ENCODE measurements at places on chromosomes 12 and 14.

- no peak for DNase-seq
Observed at GRCh38 chr12:132492522-132492921, 2.6 kb downstream of the FBRSL1 start.

DNA sequence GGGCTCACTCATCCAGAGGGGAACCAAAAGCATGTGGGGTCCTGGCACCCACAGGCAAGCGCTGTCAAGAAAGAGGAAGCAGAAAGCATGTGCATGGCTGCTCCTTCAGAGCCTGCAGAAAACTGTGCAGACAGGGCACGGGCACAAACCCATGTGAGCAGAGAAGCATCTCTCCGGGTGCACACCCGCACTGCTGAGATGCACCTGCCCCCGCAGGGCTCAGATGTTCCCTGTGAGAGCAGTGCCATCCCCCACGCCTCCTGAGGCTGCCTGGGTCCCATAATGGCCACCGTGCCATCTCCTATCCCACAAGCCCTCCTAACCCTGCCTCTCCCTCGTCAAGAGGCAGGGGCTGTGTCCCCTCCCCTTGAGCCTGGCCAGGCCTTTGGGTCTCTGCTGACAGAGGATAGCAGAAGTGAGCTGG, 32.3 kb upstream of the INF2 start:
- no peak for DNase-seq

DNA sequence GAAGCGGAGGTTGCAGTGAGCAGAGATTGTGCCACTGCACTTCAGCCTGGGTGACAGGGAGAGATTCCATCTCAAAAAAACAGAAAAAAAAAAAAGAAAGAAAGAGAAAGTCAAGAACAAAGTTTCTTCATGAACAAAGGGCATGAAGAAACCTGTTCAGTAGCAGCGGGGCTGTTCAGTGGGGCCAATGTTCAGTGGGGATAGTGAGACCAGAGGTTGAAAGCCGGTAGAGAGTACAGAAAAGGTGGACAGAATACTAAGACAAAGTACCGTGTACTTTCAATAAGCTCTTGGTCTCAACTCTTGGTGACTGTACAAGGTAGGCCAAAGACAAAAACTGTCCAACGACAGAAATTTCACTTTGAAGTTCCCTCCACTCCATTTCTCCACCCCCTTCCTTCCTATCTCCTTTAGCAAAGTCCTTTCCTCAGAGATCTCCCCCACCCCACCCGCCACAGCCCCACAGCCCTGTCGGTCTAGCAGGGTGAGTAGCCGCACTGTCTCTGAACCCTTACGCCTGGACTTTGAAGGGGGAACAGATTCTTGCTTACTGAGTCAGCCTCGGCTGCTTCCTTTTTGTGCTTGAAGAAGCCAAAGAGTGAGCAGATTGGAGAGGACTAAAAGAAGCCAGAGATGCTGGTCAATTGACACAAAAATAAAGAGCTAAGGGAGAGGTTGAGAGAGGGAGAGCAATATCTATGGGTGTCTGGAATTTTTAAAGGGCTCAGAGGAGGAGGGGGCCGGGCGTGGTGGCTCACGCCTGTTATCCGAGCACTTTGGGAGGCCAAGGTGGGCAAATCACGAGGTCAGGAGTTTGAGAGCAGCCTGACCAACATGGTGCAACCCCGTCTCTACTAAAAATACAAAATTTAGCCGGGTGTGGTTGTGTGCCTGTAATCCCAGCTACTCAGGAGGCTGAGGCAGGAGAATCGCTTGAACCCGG, 44.2 kb upstream of the FOS start:
- no peak for DNase-seq

DNA sequence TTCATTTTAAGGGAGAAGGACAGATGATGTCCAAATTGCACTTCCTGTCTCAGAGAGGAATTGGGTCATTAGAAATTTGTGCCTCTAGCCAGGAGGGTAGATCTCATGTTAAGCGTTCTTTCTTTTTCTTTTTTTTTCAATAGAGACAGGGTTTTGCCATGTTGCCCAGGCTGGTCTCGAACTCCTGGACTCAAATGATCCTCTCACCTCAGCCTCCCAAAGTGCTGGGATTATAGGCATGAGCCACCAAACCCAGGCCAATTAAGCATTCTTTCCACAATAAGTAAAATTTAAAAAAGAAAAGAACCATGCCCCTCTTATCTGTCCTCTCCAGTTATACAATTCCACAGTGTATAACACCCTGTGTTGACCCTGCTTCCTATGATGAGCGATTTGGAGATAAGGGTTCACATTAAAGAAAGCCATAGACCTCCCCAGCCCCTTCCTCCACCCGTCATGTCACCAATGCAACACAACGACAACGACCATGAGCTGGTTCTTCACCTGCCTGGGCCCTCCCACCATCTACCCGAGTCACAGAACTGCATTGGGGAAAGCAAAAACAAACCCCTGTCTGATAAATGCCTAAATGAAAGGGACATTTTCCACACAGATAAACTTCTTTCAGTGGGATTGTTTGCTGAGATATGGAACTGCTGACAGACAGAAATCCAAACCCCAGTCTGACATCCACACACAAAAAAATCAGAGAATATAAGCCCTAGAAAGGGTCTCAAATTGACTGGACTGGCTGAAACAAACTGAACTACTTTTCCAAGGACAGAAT, 37.3 kb downstream of the SSH1 start:
- DNase-seq = no peak

- no peak for DNase-seq
Observed at GRCh38 chr12:71742998-71743397, 11.7 kb upstream of the RAB21 start.

GRCh38 chr14:41449066-41449465, 157.6 kb upstream of the LRFN5 start:
- DNase-seq = no peak

- DNase-seq = no peak
Observed at GRCh38 chr14:102605029-102605428, 12.6 kb downstream of the RCOR1 start.

DNA sequence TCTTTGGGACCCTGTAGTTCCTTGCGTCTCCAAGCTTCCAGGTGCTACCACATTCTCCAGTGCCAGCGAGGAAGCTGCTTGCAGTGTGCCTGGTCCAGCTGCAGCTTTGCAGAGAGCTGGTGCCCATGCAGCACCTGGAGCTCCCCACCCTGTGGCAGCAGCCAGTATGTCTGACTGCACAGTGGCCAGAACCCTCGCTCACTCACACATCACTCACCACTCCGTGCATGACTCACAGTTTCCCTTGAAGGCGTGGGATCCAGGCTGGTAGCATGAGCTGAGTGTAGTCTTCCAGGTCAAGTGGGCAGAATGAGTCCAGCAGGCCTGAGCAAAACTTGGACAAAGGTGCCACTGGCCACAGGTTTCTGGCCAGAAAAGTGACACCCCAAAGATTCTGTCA, 33.6 kb downstream of the SDR9C7 start:
- DNase-seq = no peak

DNA sequence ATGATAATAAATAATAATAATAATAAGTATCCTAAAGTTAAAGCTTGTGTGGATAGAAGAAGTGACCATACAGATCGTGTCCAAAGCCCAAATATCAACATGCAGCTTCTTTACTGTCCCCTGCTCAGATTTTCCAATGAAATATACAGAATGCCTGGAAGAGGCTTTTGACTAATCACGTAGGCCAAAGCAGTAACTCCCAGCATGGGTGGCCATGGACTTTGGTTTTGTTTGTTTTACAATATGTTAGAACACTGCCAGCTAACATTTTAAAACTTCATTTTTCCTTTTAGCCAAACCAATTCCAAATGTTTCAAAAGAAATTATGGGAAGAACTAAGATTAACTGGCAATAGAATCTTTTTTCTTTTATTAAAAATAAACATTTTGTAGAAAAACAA, 400.0 kb upstream of the FLRT2 start:
- no peak for DNase-seq

DNA sequence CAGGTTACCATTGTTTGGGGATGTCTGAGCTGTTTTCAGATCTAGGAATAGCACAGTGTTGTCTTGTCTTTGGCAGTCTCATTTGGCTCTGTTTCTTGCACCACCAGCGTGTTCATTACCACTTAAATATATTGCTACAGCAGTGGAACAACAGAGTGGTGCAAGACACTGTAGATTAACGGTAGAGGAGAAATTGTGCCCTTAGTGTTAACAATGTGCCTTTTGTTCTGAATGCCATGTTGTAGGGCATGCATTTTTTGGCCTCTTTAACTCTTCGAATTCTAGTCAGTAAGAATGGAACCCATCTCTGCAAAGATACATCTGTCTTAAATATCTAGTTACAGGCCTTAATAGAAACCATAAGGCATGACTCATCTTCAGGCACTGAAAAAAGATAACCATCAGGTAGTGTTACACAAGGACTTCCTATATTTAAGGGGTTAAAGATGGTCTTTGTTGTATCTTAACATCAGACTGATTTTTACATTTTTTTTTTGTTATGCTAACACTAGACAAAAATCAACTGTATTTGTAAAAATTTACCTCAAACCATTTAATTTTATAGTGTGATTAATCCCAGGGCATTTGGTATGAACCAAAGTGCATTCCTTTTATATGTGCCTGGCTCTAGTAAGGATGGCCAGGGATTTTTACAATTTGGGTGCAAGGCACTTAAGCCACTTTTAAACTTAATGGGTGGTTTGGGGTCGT, 12.9 kb downstream of the DYRK2 start:
- no peak for DNase-seq

GRCh38 chr14:105979446-105979845, 453.1 kb downstream of the TMEM121 start:
- DNase-seq = no peak
